Activated CD4-positive, alpha-beta T cell treated with anti-CD3 and anti-CD28 coated beads, Interleukin-2, amount 50 U/mL, for 4 hours (primary cell): ENCODE measurements at places on chromosomes 2 and 18.

DNA sequence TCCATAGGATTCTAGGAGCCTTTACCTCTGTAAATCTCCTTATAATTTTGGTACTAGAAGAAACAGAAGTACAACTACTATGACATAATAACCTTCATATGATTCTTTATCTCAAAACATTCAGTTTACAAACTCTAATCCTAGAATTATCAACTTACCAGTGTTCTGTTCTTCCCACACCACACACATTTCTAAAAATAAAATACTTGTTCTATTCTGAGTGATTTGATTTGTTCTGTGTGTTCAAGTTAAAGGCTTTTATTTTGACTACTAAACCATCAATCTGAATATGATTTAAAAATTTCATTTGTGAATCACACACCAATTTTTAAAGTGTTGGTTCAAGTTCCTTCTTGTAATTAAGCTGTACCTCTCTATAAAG is 16.0 kb downstream of the CYTIP start:
- no peak for DNase-seq

DNA sequence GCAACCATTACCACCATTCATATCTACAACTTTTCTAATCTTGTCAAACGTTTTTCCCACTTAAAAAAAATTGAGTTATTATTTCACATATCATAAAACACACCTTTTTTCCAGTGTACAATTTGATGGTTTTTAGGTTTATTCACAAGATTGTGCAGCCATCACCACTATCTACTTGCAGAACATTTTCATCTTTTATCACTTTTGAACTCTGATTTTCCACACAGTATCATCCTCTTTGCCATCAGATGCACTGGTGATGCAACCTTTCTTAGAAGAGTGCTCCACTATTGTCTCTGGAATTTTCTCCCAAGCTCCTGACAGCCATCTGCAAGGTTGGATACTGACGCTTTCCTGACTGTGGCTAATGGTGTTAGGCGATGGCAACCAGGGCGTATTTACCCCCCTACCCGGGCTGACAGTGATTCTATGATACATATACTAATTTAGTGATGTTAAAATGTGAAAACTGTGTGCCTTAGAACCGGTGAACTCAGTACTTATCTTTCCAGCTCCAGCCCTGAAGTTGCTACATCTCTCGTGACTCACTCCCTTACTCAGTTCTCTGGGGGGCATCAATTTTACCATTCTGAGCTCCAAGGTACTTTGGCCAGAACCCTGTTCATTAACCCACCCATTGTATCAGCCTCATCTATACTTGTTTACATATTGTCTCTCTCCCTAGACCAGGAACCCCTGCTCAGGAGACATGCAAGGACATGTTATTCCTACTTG is 105.4 kb upstream of the SPRED2 start:
- no peak for DNase-seq

DNA sequence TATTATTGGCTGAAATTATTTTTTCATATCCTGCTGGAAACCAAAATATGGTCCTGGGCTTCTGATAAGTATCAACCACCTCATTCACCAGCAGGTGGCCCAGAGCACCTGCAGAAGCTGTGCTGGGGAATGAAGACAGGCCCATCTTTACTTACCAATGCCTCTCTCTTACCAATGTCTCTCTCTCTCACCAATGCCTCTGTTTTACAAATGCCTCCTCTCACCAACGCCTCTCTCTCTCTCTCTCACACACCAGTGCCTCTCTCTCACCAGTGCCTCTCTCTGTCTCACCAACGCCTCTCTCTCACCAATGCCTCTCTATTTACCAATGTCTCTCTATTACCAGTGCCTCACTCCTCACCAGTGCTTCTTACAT is 2.3 kb upstream of the MAL start:
- peak; percentile 57 for DNase-seq

DNA sequence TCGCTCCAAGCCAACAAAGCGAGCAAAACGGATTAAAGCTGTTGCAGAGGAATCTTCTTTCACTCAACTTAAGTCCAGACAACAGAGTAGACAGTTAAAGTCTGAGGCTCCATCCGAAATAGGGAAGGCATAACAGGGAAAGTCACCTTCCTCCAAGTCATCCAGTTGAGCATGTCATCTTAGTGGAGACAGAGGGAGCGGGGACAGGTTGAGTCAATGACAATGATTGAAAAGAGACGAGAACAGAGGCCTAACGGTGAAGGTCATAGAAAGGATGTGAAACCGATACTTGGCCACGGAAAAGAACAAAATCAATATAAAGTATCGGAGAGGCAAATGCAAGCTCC is 455 bp downstream of the C18orf32 start:
- DNase-seq = no peak

GRCh38 chr2:101597347-101597944 is 100.1 kb upstream of the MAP4K4 start:
- no peak for DNase-seq

DNA sequence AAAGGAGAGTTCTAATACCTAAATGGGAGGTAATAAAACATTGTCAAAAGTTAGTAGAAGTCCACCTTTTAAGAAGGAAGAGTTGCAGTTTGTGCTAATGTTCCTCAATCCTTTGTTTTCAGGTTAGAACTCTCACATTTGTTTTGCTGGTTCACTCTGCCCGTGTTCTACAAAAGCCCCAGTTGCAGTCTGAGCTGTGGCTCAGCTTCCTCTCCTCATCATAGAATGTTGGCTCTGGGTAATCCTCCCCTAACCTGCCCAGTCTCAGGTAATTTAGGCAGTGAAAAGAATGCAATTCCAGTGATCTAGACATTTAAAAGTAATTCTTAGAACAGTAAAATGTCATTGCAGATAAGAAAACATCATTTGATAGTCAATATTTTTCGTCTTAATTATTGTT is 1410.4 kb upstream of the ZEB2 start:
- no peak for DNase-seq

- DNase-seq = no peak
Observed at GRCh38 chr2:203453858-203454451, 81.1 kb downstream of the RAPH1 start.

GRCh38 chr2:223969315-223969714 is 12.1 kb downstream of the MRPL44 start:
- no peak for DNase-seq

- DNase-seq = no peak
Observed at GRCh38 chr2:20080839-20081415, 29.5 kb upstream of the LAPTM4A start.

DNA sequence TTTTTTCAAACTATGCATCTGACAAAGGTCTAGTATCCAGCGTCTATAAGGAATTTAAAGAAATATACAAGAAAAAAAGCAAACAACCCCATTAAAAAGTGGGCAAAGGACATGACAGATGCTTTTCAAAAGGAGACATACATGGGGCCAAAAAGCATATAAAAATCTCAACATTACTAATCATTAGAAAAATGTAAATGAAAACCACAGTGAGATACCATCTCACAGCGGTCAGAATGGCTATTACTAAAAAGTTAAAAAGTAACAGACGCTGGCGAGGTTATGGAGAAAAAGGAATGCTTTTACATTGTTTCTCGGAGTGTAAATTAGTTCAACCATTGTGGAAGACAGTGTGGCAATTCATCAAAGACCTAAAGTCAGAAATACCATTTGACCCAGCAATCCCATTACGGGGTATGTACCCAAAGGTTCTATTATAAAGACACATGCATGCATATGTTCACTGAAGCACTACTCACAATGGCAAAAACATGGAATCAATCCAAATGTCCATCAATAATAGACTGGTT is 643.1 kb upstream of the LRRTM1 start:
- no peak for DNase-seq

- DNase-seq = no peak
Observed at GRCh38 chr2:236302555-236302954, 38.3 kb upstream of the ASB18 start.
